GOT3 (cell line): ENCODE measurements at places on chromosomes 11 and 22.

- no peak for DNase-seq
Measured at GRCh38 chr22:26842103-26842502, 184.7 kb downstream of the MIAT start.

- DNase-seq = no peak
Measured at GRCh38 chr22:35838855-35839576, 121.3 kb downstream of the APOL5 start.

DNA sequence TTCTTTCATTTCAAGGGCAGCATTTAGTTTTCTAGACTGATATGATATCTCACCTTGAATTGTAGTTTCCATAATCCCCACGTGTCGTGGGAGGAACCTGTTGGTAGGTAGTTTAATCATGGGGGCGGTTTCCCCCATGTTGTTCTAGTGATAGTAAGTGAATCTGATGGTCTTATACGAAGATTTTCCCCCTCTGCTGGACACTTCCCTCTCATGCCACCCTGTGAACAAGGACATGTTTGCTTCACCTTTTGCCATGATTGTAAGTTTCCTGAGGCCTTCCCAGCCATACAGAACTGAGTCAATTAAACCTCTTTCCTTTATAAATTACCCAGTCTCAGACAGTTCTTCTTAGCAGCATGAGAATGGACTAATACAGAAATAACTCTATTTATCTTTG, 851.1 kb upstream of the FAT3 start:
- DNase-seq = no peak

- no peak for DNase-seq
Measured at GRCh38 chr11:71452199-71453036, 585 bp upstream of the NADSYN1 start.

- DNase-seq = no peak
Measured at GRCh38 chr22:37972527-37972926, 11.8 kb downstream of the SOX10 start.

DNA sequence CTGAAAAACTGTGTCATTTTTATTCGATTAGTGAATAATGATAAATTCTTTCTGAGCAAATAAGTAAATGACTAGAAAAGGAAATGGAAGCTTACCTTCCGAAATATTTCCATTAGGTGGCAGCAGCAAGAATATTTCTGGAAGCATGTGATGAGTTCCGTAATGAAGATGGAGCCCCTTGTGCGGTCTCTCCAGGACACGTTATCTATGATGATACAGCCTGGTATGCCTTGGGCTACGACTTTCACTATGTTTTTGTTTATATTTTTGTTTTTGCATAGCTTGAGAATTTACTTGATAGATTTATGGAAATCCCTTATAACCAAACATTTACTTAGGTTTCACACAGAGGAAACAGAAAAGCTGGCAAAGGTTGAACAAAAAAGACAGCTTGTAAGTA, 25.7 kb downstream of the CASP5 start:
- no peak for DNase-seq

GRCh38 chr11:126346586-126346940, 8.9 kb upstream of the ST3GAL4 start:
- DNase-seq = no peak

DNA sequence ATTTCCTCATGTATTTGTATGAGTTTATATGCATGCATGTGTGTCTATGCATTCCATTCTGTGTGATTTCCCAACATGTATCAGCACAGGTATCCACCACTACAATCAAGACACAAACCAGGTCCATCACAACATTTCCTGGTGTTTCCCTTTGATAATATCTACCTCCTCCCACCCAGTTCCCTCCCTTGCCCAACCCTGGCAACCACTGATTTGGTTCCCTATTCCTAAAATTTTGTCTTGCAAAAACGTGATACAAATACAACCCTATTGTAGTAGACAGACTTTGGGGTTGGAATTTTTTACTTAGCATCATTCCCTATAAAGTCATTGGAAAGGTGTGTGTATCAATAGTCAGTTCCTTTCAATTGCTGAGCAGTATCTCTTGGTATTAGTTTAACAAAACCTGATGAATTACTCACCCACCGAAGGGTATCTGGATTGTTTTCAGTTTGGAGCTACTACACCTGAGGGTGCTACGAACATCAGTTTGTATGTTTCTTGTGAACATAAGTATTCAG, 51.8 kb upstream of the IGLL5 start:
- DNase-seq = no peak
